ENCODE measurements at places on chromosomes 1 and 21. TPM values are rescaled to one million over a fixed set of nuclear protein-coding genes. Genes with fewer than 3 reads are reported as not detected.

DNA sequence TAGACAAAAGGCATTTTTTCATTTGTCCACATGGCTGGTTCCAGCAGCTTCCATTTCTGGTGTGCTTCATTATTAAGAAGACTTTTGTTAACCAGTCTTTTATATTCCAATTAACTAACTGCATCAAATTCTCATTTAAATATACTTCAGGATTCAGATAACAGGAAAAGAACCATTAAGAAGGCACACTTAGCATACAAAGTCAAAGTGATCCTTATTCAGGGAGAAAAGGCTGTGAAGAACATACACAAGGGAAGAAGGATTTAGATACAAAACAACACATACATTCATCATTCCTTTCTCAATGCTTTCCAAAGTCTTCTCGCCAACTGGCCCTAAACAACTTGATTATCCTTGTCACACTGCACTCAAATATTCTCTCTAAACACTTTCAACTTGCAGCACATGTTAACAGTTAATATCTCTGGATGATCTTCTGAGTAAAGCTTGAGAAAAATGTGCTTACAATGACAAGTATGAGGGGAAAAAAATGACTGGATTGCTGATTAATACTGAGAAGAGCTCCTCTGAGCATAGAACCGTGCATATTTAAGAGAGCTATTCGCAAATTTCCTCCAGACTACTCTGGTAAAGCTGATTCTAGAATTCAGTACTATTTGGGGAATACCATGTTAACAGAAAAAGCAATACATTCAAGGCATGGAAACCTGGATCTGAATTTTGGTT lies 225.2 kb upstream of the TNR start:
- DNase-seq, result no peak

DNA sequence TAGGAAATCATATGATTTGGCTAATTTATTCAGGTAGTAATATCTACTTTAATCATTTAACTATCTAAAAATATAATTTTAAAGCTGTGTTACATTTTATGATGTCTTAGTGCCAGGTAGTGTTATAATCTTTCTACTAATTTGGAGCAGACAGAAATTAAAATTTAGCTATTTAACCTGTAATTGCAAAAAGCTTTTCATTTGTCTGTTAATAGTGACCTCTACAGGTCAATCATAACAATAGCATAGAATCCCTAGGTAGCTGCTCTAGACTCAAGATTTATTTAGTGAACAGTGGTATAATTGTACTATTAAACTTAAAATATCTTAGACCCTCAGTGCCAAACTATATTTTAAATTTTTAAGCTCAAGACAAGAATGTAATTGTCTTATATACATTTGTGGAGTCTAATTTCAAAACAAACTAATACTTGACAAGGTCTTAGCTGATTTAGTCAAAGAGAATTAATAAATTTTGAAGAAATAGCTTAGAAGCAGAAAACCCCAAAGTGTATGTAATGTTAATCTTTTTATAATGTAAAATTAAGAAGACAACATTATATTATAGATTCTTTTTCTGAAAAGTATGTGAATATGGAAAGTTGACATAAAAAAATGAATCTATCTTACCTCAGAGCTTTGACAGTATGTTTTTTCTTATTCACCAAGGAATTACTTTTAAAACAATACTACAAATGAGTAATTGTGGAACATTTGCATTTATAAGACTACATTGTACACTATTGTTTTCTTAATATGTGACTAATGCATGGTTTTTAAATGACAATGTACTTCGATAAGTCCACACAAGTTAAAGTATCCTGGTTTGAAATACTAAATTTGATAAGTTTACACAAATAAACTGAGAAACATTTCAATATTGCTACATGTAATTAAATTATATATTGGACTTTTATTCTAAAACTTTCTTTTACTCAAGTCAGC lies 64.1 kb upstream of the RNPC3 start:
- no peak for DNase-seq

The RHEX gene
- total RNA-seq, result 1.1 TPM

The VANGL1 gene
- total RNA-seq, result 1.6 TPM

The ACTL8 gene
- 1.2 TPM for total RNA-seq

All from Caki2 (cell line).